ENCODE measurements at places on chromosomes 3 and 15.

DNA sequence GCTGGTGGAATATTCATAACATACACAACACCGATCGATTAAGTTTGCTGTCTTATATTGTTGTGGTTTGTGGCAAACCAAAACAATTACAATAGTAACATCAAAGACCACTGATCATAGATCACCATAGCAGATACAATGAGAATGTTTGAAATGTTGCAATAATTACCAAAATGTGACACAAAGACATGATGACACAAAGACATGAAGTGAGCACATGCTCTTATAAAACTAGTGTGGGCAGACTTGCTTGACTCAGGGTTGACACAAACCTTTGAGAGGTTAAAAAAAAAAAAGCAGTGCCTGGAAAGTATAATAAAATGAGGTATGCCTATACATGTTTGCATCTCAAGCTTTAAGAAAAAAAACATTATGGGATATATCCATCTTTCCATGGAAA lies 130.3 kb downstream of the NR1I2 start:
- DNase-seq = no peak

DNA sequence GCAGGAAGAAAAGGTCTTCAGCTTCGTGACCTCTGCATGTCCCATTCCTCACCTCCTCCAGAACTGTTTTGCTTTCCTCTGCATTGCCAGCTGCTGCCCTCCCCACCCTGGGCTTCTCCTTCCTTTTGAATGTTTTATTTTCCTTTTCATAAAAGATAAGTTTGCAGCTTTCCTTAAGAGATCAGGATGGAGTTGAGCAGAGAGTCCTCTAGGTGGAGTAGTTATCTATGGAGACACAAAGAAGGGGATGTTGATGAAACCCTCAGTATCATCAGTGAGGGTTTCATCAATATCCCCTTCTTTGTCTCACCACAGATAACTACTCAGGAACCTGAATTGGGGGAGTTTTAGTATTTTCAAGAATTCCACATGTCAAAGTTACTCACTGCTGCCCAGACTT lies 19.0 kb upstream of the SLC25A36 start:
- DNase-seq = no peak

- DNase-seq = no peak
Measured at GRCh38 chr15:98009971-98010370, 49.5 kb downstream of the ARRDC4 start.

GRCh38 chr3:64088408-64089205 lies 65.3 kb upstream of the PSMD6 start:
- no peak for DNase-seq

DNA sequence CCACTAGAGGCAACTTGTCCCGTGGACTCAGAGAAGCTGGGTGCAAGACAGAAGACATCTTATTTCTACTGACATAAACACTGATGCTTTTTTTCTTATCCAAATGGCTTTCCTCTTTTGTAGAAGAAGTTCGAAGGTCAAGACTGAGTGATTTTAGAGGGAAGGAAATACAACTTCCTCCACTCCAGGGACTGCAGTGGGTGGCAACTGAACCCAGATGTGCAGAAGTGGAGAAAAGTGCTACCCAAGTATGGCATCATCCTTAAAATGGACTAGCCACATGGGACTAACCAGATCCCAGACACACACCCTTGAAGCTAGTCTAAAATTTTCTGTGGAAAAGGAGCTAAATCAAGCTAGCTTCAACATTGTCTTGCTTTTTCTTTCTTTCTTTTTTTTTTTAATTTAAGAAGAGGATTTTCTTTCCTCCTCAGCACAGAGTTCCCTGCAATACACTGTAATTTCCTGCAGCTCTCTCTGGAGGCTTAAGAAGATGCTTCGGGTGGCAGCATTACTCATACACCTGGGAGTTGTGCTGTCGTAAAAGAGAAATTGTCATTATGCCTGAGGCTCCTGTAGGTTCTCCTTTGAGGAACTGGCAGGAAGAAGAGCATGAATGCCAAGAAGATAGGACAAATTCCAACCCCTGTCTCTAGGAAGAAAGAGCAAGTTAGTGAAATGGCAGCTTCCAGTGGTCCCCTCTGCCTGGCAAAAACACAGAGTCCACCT lies 3.8 kb upstream of the FRMD4B start:
- DNase-seq = no peak

- DNase-seq = no peak
Measured at GRCh38 chr3:172582712-172583111, 59.5 kb upstream of the TNFSF10 start.

DNA sequence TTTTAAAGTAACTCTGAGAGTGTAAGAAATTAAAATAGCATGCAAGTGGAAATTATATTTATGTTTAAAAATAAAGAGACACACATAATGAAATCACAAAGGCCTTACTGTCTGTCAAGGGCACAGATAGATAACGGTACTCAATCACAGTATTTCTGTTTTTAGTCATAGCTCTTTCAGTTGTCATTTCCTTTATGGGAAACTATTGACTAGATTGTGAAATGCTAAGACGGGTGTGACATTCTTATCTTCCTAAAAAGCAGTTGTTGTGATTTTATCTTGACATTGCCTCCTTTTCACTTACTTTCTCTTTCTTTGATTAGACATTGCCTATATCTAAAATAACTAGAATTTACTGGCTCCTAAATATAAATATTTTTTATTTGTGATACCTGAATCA lies 100.1 kb upstream of the PLSCR5 start:
- DNase-seq = no peak

DNA sequence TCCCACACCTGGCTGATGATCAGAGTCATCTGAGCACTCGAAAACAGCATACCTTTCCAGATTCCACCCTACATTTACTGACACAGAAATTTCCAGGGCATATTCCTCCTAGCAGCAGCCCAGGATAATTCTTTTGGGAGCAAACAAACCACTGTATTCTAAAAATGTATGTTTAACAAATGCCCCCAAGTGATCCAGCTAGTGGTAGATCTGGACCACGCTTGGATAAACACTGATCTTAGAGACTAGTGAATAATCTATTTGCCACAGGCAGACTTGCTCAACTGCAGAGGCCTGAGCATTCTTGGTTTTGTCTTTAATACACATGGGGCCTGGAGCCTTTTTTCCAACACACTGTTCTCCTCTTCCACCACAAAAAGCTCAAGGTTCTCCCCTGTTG lies 89.6 kb downstream of the TM4SF4 start:
- DNase-seq = no peak

- DNase-seq = no peak
Measured at GRCh38 chr3:180571831-180572598, 29.9 kb upstream of the TTC14 start.

- DNase-seq = no peak
Measured at GRCh38 chr3:163043074-163043473, 1546.5 kb downstream of the OTOL1 start.

- no peak for DNase-seq
Measured at GRCh38 chr3:14016900-14017475, 107.7 kb downstream of the CHCHD4 start.

DNA sequence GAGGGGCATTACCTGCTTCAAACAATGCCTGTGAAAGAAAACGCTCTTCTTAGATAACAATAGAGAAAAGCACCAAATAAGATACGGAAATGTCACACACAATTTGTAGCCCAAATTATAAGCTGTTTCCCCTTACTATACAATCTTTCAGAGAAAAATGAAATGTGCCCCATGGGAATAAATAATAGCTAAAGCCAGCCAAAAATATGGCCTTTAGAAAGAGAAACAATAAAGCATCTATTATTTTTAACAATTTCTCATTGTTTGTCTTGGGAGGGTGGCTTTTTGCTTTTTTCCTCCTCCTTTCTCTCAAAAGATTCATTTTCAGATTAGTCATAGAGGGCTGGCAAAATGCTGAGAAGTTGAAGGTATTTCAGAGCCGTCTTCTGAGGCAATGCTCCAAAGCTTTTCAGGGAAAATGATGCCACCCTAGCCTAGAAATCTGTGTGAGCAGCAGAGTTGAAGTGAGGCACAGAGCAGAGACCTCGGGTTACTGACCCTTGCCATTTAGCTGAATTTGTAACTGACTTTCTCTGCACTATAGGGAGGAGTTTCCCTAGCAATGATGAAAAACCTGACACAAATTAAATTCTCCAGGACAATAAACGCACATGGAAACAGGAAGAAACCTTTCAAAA lies 86.3 kb upstream of the PRICKLE2 start:
- DNase-seq = no peak

DNA sequence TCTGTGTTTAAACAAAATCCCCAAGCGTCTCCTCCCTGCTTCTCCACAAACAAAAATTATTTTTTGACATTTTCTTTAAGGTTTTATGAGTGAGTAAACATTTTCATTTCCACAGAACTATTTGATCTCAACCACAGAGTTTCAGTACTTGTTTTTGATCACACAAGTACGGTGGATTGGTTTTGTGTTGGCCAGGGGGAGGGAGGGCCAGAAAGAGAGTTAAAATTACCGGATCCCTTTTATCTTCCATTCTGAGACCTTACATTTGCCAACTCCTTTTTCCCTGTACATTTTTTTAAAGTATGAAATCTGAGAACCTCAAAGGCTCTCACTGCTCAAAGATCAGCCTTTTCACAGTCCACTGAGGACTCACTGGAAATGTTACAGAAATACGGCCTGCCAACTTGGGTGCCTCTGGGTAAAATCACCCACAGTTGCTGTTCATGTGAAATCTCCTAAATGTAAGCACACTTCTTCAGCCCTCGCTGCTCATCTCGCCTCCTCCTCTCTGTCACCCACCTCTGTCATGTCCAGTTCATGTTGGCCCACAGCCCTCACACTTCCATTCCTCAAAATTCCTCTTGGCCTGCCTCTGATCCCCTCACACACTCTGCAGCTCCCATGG lies 1.7 kb downstream of the HOMER2 start:
- no peak for DNase-seq

- no peak for DNase-seq
Measured at GRCh38 chr15:90074916-90075315, 27.4 kb downstream of the IDH2 start.

DNA sequence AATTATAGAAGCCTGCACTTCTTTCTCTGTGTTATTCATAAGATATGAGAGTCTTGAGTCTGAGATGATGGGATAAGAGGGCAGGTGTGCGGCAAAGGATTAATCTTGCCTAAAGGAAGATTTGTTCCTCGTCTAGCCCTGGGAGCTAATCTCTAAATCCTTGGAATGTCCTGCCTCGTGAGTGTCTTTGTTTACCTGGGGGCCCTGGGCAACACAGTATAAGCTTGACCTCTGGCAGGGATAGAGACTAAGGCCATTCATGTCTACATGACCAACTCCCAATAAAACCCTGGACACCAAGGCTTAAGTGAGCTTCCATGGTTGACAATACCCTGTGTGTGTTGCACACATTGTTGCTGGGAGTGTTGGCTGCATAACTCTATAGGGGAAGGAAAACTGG lies 3.2 kb upstream of the AGBL1 start:
- DNase-seq = no peak

GRCh38 chr3:142628801-142629200 lies 32.6 kb downstream of the PLS1 start:
- DNase-seq = no peak

GRCh38 chr3:29353807-29354206 lies 72.9 kb downstream of the RBMS3 start:
- DNase-seq = no peak

GRCh38 chr3:59258550-59259260 lies 208.9 kb upstream of the CFAP20DC start:
- DNase-seq = no peak

- DNase-seq = no peak
Measured at GRCh38 chr15:74830868-74831267, 4.4 kb downstream of the CPLX3 start.
